ENCODE measurements at places on chromosomes 5 and 9.

GRCh38 chr5:168752012-168752411 lies 172.8 kb upstream of the PANK3 start:
- no peak for DNase-seq

- no peak for DNase-seq
Observed at GRCh38 chr5:132056610-132057497, 3.6 kb upstream of the IL3 start.

GRCh38 chr9:127035423-127035822 lies 87.0 kb downstream of the ANGPTL2 start:
- no peak for DNase-seq

DNA sequence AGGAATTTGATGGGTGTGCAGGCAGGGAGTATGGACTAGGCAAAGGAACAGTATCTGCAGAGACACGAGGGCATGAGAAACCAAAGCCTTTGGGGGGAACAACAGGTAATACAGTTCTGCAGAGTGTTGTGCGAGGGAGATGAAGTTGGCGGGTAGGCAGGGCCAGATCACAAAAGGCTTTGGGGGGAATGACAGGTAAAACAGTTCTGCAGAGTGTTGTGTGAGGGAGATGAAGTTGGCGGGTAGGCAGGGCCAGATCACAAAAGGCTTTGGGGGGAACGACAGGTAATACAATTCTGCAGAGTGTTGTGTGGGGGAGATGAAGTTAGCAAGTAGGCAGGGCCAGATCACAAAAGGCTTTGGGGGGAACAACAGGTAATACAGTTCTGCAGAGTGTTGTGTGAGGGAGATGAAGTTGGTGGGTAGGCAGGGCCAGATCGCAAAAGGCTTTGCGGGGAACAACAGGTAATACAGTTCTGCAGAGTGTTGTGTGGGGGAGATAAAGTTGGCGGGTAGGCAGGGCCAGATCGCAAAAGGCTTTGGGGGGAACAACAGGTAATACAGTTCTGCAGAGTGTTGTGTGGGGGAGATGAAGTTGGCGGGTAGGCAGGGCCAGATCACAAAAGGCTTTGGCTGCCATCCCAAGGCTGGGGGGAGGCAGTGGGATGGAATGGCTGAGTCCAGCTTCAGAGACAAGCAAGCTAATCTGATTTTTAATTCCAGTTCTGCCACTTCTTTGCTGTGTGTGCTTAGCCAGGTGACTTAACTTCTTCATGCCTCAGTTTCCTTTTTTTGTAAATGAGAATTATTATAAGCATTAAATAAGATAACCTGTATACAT lies 33.0 kb downstream of the FRMPD1 start:
- DNase-seq: no peak

- no peak for DNase-seq
Observed at GRCh38 chr5:153794327-153794726, 244.4 kb downstream of the FAM114A2 start.

- DNase-seq: no peak
Observed at GRCh38 chr9:116599342-116599884, 87.7 kb upstream of the TRIM32 start.

- peak; percentile 72 for DNase-seq
Observed at GRCh38 chr9:3980771-3981170, 319.1 kb downstream of the GLIS3 start.

DNA sequence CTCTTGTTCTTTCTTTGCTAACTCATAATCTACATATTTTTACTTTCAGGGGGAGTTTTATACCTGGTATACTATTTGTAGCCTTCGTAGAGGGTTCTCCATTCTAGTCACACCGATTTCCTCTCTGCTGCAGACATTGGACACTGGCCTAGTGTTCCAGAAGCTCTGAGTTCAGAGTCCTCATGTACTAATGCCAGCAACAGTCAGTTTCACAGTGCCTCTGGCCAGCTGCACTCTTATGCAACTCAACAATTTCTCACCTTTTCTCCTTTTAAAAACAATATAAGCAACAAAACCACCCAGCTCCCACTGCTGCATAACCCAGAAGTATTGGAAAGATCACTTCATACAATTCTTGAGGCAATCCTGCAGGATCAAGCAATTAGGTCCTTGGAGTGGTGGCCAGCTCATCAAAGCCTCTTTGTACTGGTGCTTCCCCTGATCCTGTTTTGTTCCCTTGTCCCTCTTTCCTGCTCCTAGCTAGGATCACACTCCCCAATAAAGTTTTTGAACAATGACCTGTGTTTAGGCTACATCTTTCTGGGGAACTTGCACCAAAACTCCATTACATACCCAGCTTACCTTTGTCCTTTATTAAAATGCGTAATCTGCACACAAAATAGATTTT lies 98.1 kb upstream of the TUT7 start:
- no peak for DNase-seq

Measured in NCI-H1417 (cell line).